ENCODE measurements at places on chromosomes 1 and 21.

DNA sequence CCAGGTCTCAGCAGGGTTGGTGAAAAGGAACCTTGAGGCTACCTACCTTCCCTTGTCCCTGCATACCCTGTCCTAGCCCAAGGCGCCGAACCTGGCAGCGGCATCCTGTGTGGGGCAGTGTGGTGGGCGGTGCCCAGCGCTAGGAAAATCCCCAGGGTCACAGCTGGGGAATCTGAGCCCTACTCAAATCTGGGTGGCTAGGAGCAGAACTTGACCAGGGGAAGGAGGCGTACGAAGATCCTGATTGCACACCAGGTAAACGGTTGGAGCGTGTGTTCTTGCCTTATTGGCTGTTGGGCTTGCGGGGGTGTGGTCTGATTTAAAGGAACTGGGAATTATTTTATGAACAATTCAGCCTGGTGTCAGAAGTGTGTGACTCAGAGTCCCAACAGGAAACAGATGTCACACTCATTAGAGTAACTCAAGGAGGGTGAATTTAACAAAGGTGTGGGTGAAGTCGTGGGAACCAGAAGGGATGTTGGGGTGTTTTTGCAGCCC, 118.6 kb downstream of the LRIG2 start:
- DNase-seq = no peak

- no peak for DNase-seq
Measured at GRCh38 chr1:18443587-18444520, 36.9 kb upstream of the KLHDC7A start.

- peak; percentile 8 for DNase-seq
Measured at GRCh38 chr21:29825936-29826335, 113.9 kb downstream of the GRIK1 start.

- peak; percentile 61 for DNase-seq
Measured at GRCh38 chr1:92749024-92749634, 35.8 kb downstream of the EVI5 start.

- no peak for DNase-seq
Measured at GRCh38 chr1:209825591-209826434, 2.0 kb upstream of the UTP25 start.

DNA sequence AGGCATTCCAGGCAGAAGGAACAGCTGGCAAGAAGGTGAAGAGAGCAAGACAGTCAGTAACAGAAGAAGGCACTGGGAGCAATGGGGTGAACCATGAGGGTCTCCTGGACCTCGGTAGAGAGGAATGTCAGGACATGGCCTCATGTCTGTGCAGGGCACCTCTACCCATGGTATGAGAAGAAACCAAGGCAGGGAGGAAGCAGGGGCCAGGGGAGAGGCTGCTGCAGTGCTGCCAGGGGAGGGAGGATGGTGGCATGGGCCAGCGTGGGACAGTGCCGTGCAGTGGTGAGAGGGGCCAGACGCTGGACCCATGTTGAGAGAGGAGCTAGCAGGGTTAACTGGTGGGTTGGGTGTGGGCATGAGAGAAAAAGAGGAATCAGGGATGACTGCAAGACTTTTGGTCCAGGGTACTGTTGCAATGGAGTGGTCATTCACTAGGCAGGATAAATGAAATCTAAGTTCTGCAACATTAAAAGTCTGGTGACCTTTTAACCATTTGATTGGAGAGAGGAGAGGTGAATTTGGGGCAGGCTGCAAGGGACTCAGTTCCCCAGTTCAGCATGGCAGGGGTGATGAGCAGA, 577.6 kb downstream of the MATN1 start:
- DNase-seq = no peak

DNA sequence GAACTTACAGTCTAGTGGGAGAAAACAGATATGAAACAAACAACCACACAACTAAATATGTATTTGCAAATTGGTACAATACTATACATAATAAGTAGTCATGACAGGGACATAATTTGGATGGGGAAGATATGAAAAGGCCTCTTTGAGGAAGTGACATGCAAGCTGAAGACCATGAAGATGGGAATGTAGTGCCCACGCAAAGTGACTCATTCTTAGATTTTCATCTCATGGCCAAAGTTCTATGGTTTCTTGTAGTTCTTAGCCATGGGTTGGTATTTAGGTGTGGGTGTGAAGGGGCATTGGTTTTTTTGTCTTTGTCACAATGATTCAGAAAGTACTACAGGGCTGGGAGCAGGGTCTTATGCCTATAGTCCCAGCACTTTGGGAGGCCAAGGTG, 105.4 kb upstream of the FAM78B start:
- no peak for DNase-seq

DNA sequence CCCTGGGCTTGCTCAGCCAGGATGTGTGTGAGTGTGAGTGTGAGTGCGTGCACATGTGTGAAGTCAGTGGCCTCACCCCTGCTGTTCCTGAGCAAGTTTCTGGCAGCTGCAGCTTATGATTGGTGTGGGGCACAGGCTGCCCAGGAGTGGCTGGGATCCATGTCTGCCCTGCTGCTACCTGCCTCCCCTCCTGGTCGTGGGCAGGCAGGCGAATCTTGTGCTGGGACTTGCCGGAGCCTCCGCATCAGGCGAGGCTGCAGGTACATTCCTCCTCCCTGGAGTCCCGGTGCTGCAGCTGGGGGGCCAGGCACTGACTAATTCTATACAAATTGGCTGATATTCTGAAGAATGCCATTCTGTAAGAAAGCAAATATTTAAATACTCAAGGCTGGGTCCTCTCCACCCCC, 85.6 kb upstream of the WNT4 start:
- DNase-seq = no peak

GRCh38 chr21:34510148-34511142, 1.6 kb downstream of the KCNE1 start:
- DNase-seq = peak; percentile 68

DNA sequence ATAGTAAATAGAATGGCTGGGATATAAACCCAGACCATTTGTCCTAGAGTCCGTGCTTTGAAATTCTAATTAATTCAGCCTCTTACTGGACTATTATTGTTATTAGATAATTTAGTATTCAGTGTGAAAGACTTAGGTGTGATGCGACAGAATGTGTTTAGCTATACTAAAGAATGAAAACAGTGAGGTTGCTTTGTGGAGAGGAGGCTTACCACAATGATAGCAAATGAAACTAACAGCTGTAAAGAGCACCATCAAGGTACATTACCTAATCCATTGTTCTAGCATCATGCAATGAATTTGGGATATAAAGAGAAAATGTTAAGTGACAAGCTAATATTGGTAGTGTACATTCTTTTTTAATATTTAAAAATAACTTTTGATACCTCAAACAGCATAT, 911.1 kb downstream of the KCNT2 start:
- DNase-seq = no peak

- DNase-seq = no peak
Measured at GRCh38 chr1:27393641-27394281, 1.3 kb downstream of the GPR3 start.

DNA sequence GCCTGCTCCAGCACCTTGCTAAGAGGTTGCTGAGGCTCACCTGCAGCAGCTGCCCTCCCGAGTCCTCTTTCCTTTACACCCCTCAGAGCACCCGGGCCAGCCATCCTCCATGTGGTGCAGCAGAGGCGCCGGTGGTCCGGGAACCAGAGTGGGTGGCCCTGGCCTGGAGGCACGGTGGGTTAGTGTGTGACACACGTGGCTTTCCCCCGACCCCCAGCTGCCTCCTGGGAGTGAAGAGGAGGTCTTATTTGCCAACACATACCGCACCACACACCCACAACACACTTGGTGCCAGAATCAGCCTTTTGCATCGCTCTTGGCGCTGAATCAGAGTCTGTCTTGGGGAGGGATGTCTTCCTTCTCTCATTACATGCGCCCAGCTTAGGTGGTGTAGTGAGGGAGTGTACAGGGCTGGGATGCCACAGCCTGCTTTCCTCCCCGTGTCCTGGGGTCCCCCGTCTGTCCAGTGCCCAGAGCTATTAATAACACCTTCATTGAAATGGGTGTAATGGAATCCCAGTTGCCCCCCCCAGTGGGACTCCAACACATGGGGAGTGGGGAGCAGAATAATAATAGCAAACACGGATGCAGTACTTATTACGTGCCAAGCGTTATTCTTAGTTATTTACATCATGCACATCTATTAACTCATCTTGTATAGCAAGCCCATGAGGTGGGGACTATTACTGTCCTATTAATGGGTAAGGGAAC, 38.2 kb downstream of the MAPKAPK2 start:
- DNase-seq = no peak

DNA sequence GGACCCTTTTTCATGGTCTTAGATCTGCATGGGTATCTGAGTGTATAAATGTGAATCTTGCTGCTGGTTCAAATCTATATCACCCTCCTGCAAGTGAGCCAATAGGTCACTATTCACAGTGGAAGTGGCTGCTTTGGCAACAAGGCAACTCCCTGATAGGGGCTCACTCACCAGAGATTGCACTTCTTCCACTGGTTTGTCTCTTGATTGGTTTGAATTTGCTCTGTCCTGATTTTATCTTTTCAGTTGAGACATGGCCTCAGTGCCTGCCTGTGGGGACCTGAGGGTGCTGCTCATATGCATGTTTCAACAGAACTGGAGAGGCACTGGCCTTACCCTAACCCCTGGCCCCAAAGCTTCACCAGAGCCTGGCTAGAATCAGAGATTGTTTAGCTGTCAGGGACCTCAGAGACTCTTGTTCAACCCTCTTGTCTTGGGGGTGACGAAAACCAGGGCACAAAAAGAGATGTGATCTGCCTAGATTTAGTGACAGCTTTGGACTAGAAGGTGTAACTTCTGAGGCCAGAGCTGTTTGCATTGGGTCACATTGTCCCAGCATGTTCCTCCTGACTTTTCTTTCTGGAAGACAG, 16.9 kb downstream of the AVPR1B start:
- DNase-seq = no peak

DNA sequence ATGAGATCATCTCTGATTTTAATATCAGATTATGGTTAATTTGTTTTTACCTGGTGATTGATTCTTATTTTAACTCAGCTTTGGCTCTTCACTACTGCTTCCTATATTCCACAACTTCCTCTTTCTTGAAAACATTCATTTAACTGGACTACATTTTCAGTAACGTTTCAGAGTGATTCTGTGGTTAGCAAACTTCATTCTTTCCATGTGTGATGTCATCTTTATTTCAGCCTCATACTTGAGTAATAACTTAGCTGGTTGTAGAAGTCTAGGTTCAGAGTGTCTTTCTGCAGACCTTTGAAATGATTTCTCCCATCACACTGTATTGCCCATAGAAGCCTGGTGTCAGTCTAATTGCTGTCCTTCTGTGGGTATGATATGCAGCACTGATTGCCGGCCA, 36.0 kb upstream of the SLC35F3 start:
- DNase-seq = no peak

DNA sequence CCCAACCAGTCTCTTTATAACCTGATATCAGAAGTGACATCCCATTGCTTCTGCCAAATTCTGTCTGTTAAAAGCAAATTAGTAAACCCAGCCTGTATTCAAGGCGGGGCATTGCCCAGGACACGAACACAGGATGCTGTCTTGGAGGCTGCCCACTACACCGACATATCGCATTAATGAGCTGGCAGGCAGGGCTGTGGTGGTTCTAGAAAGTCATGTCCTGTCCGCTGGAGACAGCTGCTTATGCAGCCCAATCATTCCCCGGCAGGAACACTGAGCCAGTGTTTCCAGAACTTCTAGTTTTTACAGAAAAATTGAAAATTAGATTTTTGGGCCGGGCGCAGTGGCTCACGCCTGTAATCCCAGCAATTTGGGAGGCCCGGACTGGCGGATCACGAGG, 19.3 kb downstream of the C1orf167 start:
- DNase-seq = no peak

DNA sequence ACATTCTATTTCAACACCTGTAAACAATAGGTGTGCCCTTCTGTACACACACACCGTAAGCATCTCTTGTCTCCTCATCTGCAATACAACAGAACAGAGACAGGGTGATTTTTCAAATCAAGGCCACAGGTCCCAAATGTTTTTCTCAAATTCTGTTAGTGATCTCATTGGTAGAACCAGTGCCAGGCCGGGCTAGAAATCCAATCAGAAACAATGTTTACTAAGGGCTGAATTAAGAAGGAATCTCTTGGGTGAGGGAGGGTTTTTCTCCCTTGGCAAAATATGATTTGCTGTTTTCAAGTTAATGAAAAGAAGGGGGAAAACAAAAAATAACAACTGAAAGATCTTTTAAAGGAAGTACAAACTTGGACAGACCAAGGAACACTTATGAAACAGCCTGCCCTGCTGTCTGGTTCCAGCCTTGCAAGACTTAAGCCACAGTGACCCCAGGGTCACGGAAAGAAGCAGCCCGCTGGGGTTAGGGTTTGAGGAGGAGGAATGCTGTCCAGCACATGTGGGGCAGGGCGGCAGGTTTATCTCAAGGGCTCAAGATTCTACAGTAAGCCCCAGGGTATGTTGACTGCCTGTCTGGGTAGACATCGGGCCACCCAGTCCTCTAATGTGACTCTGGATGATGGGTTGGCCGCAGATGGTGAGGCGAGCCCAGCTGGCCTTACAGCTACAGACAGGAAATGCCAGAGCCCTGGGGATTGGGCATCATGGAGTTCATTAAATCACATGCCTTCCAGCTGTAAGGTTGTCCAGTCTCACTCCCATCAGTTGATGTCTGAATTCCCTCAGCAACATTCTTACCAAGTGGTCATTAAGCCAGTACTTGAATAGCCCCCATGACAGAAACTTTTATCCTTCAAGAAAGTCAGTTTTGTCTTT, 73.3 kb upstream of the SLC44A3 start:
- no peak for DNase-seq

GRCh38 chr1:198167436-198167934, 10.7 kb downstream of the NEK7 start:
- DNase-seq = peak; percentile 35

DNA sequence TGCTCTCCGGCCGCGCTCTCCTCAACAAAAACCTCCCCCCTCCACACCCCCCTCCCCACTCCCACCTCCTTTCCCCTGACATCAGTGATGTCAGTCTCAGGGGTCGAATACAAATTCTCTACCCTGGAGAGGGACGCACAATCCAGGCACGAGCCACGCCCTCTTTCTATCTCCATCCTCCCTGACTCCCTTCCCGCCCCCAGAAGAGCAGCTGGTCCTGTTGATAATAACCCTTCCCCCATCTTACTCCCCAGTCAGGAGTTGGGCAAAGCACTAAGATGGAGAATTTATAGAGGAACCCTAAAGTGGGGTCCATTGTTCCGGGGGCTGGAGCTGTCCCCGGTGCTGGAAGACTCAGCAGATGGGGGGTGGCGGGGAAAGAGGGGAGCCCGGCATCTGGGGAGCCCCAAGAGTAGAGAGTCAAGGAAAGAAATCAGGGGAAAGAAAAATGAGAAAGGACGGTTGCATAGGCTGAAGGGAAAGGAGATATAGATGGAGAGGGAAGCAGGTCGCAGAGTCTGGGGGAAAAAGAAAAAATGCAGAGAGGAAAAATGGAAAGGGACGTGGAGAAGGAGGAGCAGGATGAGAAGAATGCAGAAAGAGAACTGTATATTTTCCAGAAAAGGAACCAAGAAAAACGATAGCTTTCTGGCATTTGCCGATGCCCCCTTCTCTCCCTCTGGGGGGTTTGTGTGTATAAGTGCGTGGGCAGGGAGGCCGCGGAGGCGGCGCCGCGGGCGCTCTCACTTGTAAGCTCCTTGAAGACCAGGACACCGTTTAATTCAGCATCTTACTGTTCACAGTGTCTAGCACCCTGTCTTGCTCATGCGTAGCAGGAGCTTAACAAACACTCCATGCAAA, at the start of gene CELF3:
Gene CELF3, minus strand, starts transcription at position 33 of the 861 bp plus-strand sequence. CDS start 783 bp downstream, outside the sequence.
- DNase-seq = peak; percentile 10

- peak; percentile 8 for DNase-seq
Measured at GRCh38 chr1:90475631-90476030, 241.5 kb downstream of the BARHL2 start.

Measured in fibroblast of skin of back (primary cell).